ENCODE measurements at places on chromosomes 7 and 10.
A peak's percentile ranks its signal among the peaks of the same experiment; 100 is the strongest.

DNA sequence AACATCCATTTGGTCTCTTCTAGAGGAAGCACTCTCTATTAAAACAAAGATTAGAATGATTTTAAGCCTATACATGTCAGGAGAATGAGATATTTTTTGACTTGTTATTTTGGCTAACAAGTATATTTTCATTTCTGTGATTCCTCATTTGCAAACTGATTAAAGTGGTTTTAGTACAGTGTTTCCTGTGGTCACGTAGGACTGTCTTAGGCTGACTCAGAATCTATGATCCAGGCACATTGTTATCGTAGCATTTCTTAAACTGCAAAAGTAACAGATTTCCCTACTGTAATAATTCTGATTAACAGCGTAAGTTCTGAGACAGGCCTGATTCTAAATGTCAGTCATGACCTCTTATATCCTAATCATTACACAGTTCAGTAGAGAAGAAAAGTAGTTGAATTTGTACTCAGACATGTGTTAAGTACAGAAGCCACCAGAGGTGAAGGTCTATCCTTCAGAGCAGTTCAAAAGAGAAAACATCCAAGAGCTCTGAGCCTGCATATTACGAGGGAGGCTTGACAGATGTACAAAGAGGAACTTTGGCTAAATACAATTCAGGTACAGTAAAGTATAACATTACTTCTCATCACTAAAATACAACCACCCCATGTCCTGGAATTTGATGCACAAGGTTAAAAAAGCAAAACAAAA is 124.1 kb upstream of the TEX47 start:
- no peak for DNase-seq

DNA sequence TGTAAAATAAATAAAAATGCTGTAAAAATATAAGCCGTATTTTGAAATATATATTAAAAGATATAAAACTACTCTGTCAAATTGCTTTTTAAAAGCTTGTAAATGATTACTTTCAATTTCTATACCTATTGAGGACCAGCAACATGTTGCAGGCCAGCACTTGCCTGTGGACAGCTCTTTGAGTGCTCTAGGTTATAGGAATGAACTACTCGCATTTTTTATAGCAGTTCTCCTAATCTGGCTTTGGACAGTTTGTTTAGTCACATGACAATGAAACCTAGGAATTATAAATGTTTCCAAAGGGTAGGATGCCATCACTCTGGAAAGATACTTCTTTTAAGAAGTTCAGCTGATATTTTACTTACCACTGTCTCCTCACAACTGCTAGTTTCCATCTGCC is 117.7 kb upstream of the PTPRZ1 start:
- no peak for DNase-seq

GRCh38 chr7:125934539-125934938 is 1004.9 kb upstream of the POT1 start:
- no peak for DNase-seq

GRCh38 chr10:13842117-13842516 is 255.4 kb downstream of the PRPF18 start:
- no peak for DNase-seq

- DNase-seq: no peak
Measured at GRCh38 chr7:106289848-106290247, 5.1 kb upstream of the NAMPT start.

- no peak for DNase-seq
Measured at GRCh38 chr7:39664057-39664456, 40.7 kb downstream of the RALA start.

DNA sequence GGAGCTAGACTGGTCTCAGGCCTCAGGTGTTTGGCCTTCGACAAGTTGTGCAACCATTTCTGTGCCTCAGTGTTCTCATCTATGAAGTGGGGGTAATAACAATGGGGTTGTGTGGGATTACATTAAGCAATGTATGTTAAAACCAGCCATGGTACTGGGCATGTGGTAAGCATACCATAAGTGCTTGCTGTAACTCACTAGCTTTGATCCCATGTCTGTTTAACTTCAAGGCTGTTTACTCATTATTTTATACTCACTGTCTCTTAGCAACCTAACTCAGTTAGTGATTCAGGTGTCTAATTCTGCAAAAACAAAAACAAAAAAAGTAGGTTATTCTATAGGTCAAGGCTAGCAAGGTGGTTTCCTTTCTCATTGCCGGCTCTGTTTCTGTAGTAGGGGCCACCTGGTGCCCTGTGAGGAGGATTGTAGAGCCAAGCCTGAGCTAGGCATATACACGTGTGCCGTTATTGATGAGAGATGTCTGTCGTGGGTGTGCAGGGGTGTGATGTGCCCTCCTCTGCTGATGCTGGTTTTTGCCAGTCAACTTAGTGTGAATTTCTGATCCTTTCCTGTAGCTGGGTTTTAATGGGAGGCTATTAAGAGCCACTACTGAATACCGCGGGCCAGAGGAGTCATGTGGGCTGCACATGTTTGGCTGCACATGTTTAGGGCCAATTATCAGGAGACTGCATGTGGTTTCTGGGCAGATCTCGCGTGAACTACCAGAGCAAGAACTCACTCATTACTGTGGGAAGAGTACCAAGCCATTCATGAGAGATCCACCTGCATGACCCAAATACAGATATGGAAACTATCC is 56.2 kb downstream of the EEPD1 start:
- DNase-seq: no peak

DNA sequence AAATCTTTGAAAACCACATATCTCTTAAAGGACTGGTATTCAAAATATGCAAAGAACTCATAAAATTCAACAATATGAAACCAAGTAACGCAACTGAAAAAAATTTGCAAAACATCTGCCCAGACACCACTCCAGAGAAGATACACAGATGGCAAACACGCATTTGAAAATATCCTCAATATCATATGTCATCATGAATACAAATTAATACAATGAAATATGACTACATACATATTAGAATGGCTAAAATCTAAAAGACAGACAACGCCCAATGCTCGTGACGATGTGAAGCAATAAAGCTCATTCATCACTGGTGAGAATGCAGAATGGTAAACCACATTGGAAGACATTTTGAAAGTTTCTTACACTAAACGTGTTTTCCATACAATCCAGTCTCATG is 770.1 kb upstream of the CELF2 start:
- no peak for DNase-seq

GRCh38 chr7:70505468-70505867 is 626.5 kb upstream of the GALNT17 start:
- no peak for DNase-seq

DNA sequence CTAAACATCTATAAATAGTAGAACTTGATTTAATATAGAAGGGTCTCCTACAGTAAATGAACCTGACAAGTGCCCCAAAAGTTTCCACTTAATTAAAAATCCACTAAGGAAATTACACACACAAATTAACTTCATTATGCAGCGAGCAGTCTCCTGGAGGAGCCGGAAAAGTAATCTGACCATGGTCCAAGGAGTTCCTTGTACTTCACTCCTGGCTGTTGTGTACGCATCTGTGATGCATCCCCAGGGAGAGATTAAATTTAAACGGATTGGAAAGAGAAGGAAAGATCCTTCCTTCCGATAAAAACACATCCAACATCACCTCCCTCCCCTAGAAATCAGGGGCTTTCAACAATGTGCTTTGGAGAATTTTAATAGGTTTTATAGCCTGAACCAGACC is 85.5 kb downstream of the PARD3 start:
- no peak for DNase-seq

DNA sequence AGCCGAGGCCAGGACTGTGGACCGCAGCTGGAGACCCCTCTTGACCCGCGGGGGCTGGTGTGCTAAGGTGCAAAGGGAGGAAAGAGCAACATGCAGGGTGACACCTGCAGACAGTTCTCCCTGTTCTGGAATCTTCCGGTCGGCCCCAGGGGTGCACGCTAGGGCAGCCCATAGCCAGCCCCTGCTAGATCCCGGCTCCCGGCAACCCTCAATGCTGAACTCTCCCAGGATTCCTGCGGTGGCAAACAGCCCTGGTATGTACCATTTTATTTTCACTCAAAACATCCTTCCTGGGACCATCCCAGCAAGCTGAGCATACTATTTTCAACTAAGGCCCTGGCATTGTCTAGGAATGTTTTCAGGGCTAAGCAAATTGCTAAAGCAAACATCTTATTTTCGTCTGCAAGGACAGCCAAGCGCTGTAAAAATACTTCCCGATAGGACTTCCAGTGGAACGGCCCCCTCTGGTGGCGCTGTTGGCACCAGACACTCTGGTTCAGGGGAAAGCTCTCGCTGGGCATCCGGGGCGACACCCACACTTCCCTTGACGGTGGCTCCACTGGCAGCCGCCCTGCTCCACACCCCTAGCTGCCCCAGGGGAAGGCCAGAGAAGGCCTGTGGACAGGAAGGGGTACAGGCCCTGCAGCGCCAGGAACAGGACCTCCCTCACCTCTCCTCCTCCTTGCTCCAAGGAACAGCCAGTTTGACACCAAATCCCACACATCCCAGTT is 99.4 kb downstream of the CTBP2 start:
- DNase-seq: peak; percentile 83

DNA sequence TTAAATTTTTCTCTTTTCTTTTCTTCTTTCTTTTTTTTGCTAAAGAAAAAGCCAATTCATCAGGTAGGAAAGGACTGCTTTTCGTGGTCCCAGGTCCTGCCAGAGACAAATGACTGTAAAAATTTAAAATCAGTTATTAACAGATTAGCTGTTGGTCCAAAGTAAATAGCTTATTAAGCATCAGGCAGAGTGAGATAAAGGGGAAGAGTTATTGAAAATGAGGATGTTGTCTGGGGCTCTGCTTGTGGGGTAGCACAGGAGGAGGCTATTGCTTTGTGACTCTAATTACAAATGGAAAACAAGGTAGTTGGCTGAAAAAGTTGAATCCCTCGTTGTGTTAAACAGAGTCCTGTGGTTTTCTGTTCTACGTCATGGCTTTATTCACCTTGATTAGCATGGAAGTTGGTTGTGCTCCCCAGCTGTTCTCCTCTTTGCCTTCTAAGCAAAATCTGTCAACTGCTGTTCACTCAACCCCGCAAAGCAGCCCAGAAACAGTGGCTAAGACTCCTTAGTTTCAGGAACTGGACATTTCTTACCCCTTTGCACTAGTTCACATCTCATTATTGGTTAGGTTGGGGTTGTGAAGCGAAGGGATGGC is 128.9 kb downstream of the SNX10 start:
- DNase-seq: no peak

GRCh38 chr10:86888585-86889381 is 68.6 kb downstream of the MMRN2 start:
- DNase-seq: no peak

DNA sequence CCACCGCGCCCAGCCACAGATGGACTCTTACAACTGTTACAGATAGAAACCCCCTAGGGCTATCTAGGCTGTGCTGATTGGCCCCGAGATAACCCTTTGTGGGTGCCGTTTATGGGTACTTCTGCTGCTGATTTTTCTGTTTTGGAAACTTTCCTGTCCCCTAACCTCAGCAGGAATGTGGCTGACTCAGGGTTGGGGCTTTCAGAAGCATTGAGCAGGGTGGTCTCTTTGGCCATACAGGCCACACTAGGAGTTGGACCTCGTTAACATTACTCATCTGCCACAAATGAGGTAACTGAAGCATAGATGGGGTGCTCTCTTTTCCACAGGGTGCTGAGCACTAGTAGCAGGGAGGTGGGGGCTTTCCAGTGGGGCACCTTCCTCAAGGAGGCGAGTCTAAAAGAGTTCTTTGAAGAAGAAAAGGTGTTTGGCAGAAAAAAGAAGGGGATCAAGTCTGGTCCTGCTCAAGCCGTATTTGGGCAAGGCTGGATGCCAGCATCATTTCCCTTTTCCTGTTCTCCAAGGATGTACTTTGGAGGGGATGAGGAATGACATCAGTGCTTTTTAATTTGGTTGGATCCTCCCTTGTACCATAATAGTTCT is 6.4 kb downstream of the ZSCAN25 start:
- no peak for DNase-seq

- no peak for DNase-seq
Measured at GRCh38 chr7:98982686-98983085, 104.4 kb downstream of the TRRAP start.

GRCh38 chr10:47454780-47455058 is 29.2 kb downstream of the ANXA8 start:
- no peak for DNase-seq

DNA sequence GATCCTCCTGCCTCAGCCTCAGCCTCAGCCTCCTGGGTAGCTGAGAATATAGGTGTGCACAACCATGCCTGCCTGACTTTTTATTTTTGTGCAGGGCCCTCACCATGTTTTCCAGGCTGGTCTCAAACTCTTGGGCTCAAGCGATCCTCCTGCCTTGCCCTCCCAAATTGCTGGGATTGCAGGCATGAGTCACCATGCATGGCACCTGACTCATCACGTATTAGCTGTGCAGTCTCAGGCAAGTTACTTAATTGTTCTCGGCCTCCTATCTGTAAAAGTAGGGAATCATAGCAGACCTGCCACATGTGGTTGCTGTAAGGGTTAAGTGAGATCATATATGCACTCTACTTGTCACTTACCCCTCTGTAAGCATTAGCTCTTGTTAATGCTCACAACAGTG is 117.2 kb downstream of the ANLN start:
- DNase-seq: no peak

GRCh38 chr7:112383671-112384417 is 66.4 kb upstream of the IFRD1 start:
- DNase-seq: no peak

DNA sequence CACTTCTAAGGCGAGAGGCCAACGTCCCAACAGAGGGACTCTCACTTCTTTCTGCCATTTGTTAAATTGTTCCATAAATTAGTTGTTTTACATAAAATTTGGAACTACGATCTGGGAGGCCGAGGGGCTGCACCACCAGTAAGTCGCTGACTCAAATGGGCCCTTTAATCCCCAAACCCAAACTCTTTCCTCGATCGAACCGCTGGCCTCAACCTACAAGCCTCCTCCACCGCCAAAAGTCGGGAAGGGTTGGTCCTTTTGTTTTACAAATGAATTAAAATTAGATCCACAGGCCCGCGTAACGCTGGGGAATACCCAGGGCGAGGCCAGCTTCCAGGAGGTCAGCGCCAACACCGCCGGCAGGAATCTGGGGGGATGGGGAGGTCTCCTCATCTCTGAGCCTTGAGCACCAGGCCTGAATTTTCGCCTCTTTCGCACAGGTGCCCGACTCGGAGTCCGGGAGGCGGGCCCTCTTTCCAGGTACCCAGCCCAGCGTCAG is 1.2 kb upstream of the FOXI2 start:
- DNase-seq: no peak

- DNase-seq: peak; percentile 64
Measured at GRCh38 chr7:74355091-74355490, 65.9 kb downstream of the CLIP2 start.

DNA sequence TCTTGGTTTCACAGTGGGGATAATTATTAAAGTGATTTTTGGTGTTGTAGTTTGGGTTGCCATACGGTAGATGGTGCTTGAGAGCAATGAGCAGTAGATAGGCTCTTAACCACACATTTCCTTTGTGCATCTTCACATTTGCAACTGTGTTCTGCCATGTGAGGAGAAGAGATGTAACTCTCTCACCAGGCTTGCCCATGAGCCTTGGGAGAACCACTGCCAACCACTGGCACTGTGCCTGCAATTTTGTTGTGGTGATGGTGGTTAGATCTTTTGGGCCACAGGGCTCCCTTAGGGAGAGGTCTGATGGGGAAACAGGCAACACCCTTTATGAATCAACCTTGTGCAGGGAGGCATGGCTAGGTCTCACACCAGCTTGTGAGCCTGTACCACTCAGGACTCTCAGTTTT is 204.3 kb downstream of the CCDC7 start:
- DNase-seq: no peak
